Foreskin keratinocyte (primary cell): ENCODE measurements at places on chromosomes 3 and 15.

GRCh38 chr15:46654993-46655392 lies 1020.2 kb downstream of the SQOR start:
- DNase-seq = peak; percentile 18

DNA sequence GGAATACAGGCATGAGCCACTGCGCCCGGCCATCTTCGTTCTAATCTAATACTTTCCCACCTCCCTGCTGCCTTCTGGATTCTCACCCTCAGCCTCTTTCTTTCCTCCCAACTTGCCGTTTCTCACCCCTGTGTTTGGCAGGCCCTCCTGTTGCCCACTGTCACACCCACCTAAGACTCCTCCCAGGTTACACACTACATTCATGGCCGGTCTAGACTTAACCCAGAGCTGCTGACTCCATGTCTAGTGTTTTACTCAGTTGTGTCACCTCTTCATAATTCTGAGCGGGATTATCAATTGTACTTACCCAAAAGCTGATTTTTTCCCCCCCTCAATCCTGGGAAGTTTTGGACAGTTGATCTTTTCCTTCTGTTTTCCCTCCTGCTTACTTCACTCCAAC lies 223.8 kb downstream of the FEZF2 start:
- no peak for DNase-seq

GRCh38 chr3:24640330-24640877 lies 145.8 kb upstream of the THRB start:
- DNase-seq = peak; percentile 12

GRCh38 chr3:21328711-21329390 lies 422.2 kb downstream of the ZNF385D start:
- DNase-seq = no peak

DNA sequence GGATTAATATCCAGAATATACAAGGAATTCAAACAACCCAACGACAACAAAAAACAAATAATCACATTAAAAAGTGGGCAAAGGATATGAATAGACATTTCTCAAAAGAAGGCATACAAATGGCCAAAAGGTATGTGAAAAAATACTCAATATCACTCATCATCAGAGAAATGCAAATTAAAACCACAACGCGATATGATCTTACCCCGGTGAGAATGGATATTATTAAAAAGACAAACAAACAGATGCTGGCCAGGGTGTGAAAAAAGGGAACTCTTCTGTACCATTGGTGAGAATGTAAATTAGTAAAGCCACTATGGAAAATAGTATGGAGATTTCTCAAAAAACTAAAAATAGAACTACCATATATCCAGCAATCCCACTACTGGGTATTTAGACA lies 43.5 kb upstream of the MEF2A start:
- no peak for DNase-seq

DNA sequence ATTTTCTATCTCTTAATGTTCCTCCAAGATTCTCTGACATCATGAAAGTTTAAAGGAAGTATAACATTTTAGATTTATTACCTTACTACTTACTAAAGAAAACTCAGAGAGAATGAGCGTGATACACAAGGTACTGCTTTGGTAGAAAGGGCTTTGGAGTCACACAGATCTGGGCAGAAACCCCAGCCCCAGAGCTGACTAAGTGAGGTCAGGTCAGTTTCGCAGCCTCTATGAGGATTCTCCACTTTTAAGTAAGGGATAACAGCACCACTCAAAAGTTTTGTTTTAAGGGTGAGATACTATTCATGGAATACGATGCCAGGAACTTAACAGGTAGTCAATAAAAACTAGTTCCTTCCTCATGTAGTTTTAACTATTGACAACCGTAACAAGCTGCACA lies 76.1 kb downstream of the CLDN11 start:
- DNase-seq = no peak

DNA sequence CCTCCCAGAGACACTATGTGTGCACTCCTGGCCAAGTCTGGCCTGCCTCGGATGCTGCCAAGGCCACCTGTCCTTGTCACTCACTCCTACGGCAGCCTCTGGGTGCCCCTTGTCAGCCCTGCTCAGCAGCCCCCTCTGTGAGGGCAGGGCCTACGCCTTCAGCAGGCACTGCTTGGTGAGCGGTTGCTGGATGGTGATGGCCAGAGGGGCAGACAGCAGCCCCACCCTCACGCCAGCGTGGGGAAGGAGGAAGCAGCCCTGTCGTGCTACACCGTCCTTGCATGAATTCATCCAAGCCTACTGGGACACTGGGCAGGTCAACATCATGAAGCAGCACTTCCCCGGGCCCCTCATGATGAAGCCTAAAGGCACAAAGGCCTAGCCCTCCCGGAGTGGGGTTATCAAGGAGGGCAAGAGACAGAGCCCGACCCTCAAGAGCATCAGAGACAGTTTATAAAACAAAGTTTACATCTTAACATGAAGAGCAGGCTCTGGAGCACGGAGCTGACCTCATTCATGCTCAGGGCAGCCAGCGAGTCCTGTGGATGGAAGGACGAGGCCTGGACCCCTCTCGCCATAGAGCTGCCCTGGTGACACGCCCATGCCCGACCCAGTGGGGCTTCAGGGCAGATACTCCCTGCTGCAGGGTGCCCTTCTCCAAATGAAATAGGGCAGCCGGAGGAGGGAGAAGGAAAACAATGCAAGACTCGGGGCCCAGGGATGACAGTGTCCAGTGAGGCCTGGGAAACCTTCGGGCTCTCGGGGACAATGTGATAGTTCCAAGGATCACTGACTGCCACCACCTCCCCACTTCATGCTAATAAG lies 25.3 kb downstream of the CHDH start:
- no peak for DNase-seq

- peak; percentile 5 for DNase-seq
Observed at GRCh38 chr15:49370782-49371181, 52.3 kb upstream of the FGF7 start.

DNA sequence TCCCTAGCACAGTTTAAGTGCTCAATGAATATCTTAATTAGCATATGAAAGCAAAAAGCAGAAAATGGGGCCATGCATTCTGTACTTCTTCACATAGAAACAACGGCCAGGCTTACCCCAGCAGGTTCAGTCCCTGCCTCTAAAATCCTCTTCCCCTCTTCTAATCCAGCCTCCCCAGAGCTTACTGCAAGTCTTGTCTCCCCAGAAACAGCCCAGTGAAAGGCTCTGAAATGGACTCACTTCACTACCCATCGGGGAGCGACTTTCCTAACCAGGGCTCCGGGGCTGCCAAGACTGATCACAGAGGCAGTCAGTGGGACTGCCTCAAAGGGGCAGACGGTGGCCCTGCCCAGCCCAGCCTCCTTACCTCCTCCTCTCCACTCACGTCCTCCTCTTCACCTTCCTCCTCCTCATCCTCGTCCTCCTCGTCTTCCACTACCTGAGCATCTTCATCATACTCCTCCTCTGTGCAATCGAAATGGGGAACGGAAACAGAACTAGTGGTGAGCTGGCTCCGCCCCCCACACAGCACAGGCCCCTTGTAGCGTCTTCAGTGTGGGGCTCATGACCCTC lies 38.0 kb downstream of the ANP32A start:
- DNase-seq = no peak

- no peak for DNase-seq
Observed at GRCh38 chr3:177141471-177141870, 55.8 kb downstream of the TBL1XR1 start.

DNA sequence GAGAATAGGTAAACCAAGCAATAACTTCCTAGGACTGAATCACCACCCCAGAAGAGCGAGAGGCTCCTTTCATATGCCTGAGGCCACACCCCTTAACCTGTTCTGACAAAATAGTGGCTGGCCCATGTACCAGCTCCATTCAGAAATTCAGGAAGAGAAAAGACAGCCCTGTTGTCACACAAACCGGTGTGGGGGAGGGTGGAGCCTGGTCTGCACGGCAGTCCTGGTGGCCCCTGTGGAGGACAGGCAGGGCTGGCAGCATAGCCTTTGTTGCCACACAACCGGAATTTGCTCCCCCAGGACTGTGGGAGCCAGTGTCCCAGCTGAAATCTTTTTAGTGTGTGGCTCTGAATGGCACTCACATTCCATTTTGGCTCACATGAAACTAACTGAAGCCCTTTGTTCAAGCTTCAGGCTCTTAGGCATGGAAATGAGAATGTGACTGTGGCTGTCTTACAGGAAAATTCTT lies 23.8 kb downstream of the RLBP1 start:
- DNase-seq = peak; percentile 62
